ENCODE measurements at places on chromosomes 1 and 21. TPM values are rescaled to one million over a fixed set of nuclear protein-coding genes. Genes with fewer than 3 reads are reported as not detected.

Gene CLIC6
- 18.2 TPM for polyA plus RNA-seq

Gene CHI3L2
- polyA plus RNA-seq: 2.4 TPM

Gene TMEM54
- polyA plus RNA-seq: 27.7 TPM

Gene TMPRSS2
- polyA plus RNA-seq: 149 TPM

Gene ASTN1
- polyA plus RNA-seq: 3.0 TPM

Gene FCRL3
- 0.22 TPM for polyA plus RNA-seq

Gene CALML6
- polyA plus RNA-seq: 1.8 TPM

Gene CFHR2
- polyA plus RNA-seq: not detected

DNA sequence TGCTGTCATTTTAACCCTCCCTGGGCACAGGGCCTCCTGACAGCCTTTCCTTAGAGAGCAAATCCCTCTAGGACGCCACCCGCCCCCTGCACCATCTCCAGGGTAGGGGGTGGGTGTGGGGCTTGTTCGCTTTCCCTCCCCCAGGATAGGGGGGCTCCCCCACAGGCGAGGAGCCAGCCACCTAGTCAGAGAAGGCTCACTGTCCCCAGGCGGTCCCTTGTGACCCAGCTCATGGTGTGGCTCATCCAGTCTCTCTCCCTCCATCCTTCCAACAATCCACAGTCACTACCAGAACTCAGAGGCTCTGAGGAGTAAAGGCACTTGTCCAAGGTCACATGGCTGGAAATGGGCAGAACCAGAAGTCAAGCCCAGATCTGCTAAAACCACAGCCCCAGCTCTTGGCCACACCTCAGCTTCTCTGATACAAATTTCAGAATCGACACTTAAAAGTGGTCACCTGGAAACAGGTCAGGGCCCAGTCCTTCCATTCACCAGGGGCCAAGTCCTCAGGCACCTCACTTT lies 89.8 kb downstream of the MRPL37 start:
- H3K27me3 ChIP-seq: no peaks in the 10 kb centered on the region
- H3K36me3 ChIP-seq: no peaks in the 10 kb centered on the region
- H3K4me1 ChIP-seq: peaks cover 72% of the 10 kb centered on the region
- no peak overlapping the region for H3K4me3 ChIP-seq

DNA sequence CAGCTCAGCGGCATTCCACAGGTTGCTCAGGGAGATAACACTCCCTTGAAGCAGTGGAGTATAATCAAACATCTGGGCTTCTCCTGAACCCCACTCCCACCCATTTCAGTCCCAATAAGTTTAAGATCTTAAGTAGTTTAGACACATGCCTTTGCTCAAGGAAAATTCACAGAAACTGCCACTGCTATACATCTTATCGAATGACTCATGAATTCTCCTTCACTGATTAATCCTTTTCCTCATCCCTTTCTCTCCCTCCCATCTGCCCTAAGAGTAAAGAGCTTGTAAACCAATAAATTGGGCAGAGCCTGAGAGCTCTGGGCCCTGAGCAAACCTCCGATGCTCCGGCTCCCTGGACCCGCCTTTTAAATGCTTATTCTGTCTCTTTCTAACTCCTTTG lies 10.2 kb downstream of the VN1R5 start:
- H3K27me3 ChIP-seq: no peaks in the 10 kb centered on the region
- DNase-seq: no peak
- no peaks in the 10 kb centered on the region for H3K36me3 ChIP-seq
- no peak overlapping the region for H3K4me3 ChIP-seq
- H3K27ac ChIP-seq: no peak overlapping the region

DNA sequence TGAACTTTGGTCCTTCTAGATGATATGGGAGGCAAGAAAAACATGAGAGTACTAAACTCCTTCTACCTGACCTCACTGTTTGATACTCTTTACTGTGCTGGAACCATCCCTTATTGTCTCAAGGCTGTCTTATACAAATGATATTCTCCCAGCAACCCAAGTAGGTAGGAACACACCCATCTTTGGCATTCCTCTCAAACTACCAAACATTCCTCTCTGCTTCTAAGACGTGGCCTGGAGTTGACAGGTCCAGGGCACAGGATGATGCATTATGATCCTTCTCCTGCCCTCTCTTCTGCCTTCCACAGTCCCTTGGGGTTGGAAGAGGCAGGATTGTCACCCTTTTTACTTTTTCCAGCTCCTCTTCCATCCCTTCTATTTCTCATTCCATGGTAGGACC lies 90.5 kb downstream of the SPATA17 start:
- H3K4me1 ChIP-seq: no peaks in the 10 kb centered on the region
- no peak overlapping the region for H3K4me3 ChIP-seq
- no peaks in the 10 kb centered on the region for H3K36me3 ChIP-seq
- H3K27me3 ChIP-seq: no peaks in the 10 kb centered on the region

GRCh38 chr1:2127187-2128145 lies 67.1 kb downstream of the FAAP20 start:
- H3K27me3 ChIP-seq: no peaks in the 10 kb centered on the region
- peaks cover 16% of the 10 kb centered on the region for H3K36me3 ChIP-seq
- H3K4me1 ChIP-seq: peaks cover 6% of the 10 kb centered on the region
- no peak overlapping the region for H3K27ac ChIP-seq
- DNase-seq: no peak
- no peak overlapping the region for H3K4me3 ChIP-seq

DNA sequence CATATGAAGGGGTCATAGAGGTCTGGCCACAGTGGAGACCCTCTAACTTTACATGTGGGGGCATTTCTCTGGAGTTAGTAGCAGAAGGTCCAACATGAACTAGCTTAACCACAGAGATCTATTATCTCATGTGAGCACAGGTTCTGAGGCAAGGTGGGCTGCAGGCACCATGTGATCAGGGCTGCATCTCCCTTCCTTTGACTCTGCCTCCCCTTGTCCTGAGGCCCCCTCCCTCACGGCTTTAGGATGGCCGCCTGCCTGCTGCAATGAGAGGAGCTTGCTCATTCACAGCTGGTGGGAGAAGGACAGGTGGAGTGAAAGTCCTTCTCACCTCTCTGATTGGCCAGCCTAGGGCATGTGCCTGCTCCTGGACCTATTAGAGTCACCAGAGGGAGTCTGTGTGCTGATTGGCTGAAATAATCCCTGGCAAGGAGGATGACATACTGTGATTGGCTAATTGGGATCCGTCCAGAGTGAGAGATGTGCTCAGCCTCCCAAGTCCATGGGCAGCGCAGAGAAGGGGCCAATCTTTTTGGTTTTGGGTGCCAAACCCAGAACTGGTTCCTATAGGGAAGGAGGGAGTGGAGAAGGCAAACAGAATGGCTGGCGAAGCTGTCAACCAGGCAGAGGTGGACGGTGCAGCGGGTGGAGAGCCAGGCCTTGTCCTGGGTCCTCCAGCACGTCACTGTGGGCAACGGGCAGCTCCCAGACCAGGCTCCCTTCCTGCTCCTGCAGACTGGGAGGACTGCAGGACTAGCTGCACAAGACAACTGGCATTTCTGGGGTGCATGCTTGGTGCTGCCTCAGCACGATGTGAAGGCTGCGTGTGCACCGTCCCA lies 39.4 kb upstream of the C1orf174 start:
- H3K4me1 ChIP-seq: no peaks in the 10 kb centered on the region
- H3K4me3 ChIP-seq: no peak overlapping the region
- no peaks in the 10 kb centered on the region for H3K36me3 ChIP-seq
- H3K27ac ChIP-seq: no peak overlapping the region
- H3K27me3 ChIP-seq: peaks cover 7% of the 10 kb centered on the region

DNA sequence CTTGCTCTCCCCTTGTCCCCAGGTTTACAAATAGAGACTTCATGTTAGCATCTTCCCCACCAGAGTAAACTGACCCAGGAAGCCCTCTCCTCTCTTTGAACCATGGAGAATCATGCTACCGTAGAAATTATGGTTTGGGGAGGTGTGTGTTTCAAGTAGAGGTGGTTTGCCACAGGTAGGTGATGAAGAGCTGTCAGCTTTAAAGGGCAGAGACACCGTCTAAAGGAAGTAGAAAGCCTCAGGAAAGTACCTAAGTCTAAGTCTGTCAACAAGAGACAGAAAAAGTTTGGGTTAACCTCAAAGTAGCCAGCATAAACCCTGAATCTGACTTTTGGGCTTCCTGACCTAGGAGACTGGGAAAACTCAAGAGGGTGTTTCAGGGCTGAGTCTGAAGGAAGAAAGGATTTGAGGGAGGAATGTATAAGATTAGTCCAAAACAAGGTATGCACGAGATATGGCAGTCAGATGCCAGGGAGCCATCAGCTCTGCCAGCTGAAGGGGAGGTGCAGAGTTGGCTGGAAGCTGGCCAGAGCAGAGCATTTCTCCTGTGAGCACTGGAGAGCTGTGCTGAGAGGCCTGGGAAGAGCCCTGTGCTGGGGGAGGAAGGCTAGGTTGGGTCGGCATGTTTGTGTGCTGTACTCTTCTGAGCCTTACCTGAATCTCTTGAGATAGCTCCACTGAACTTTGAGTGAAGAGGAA lies 14.3 kb downstream of the ADAMTSL4 start:
- no peak overlapping the region for H3K4me3 ChIP-seq
- H3K4me1 ChIP-seq: peaks cover 68% of the 10 kb centered on the region
- H3K27ac ChIP-seq: peak overlapping the region; percentile 100
- no peaks in the 10 kb centered on the region for H3K36me3 ChIP-seq

DNA sequence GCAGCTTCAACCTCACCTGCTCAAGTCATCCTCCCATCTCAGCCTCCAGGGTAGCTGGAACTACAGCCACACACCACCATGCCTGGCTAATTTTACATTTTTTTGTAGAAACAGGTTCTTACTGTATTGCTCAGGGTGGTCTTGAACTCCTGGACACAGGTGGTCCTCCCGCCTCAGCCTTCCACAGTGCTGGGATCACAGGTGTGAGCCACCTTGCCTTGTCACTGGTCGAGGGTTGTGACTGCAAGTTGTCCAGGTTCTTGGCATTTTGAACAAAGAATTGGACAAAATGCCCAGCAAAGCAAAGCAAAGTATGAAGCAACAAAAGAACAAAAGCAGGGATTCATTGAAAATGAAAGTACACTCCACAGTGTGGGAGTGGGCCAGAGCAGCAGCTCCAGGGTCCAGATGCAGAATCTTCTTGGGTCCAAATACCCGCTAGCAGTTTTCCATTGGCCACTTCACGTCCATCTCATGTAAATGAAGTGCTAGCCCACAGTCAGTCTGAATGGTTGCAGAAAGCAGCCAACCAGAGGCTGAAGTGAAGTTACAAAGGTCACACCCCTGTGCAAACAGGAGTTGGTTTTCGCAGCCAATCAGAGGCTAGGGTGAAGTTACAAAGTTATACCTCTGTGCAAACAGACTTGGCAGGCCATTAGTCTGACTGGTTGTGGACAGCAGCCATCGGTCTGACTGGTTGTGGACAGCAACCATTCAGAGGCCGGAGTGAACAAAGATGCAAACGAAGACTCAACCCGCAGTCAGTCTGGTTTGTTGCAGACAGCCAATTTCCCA lies 109.5 kb upstream of the KIF26B start:
- H3K36me3 ChIP-seq: no peaks in the 10 kb centered on the region
- no peaks in the 10 kb centered on the region for H3K27me3 ChIP-seq
- no peak overlapping the region for H3K4me3 ChIP-seq
- DNase-seq: peak; percentile 76
- H3K27ac ChIP-seq: no peak overlapping the region

GRCh38 chr1:15007842-15008241 lies 145.7 kb upstream of the TMEM51 start:
- no peak overlapping the region for H3K27ac ChIP-seq
- DNase-seq: no peak
- no peaks in the 10 kb centered on the region for H3K27me3 ChIP-seq
- H3K36me3 ChIP-seq: no peaks in the 10 kb centered on the region
- H3K4me1 ChIP-seq: no peaks in the 10 kb centered on the region

- H3K4me3 ChIP-seq: no peak overlapping the region
- H3K27ac ChIP-seq: no peak overlapping the region
- no peaks in the 10 kb centered on the region for H3K36me3 ChIP-seq
Observed at GRCh38 chr1:160883581-160884513, 1.1 kb downstream of the ITLN1 start.

DNA sequence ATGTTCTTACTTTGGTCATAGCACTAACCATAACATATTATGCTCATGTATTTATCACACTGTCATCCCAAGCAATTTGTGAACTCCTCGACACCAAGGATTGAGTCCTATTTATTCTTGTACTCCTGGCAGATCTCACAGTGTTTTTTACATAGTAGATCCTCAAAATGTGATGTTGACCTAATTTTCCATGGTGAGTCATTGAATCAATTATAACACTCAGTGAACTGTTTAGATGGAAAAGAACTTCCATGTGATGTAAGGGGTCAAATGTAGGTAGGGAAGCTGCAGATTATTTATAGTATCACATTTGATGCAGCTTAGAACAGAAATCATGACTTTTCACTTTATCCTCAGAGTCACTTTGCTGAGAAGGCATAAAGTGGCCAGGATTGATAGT lies 281.9 kb upstream of the ADAMTS5 start:
- no peak overlapping the region for H3K4me3 ChIP-seq
- DNase-seq: peak; percentile 3
- H3K36me3 ChIP-seq: no peaks in the 10 kb centered on the region
- no peaks in the 10 kb centered on the region for H3K27me3 ChIP-seq
- no peaks in the 10 kb centered on the region for H3K4me1 ChIP-seq

DNA sequence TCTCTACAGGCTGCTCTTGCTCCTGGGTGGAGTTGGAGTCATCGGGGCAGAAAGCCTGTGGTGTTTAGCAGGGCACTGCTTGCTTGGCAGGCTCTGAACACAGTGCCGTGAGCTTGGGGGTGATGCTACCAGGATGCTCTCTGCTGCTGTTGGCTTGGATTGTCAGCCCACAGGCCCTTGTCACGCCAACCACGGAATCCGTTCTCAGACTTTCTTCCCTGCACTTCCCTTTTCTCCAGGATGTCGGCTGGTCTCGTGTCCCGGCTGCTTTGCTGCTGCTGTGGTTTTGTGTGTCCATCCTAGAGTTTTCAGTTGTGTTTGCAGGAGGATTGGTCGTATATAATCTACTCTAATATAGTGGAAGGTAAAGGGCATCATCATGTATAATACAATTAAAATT lies 44.4 kb upstream of the TTC34 start:
- H3K36me3 ChIP-seq: no peaks in the 10 kb centered on the region
- H3K27me3 ChIP-seq: peaks cover 4% of the 10 kb centered on the region
- no peaks in the 10 kb centered on the region for H3K4me1 ChIP-seq
- no peak overlapping the region for H3K27ac ChIP-seq
- no peak overlapping the region for H3K4me3 ChIP-seq

GRCh38 chr1:222792744-222793143 lies 22.1 kb upstream of the DISP1 start:
- no peak overlapping the region for H3K27ac ChIP-seq
- H3K4me3 ChIP-seq: no peak overlapping the region
- H3K4me1 ChIP-seq: no peaks in the 10 kb centered on the region
- DNase-seq: no peak
- no peaks in the 10 kb centered on the region for H3K27me3 ChIP-seq

- H3K36me3 ChIP-seq: no peaks in the 10 kb centered on the region
- no peak for DNase-seq
- no peak within 1 kb of the TSS for H3K27ac ChIP-seq
- peaks cover 75% of the 10 kb centered on the region for H3K27me3 ChIP-seq
- peaks cover 30% of the 10 kb centered on the region for H3K4me1 ChIP-seq
Observed at GRCh38 chr1:6243993-6244392, at the start of gene HES3. HES3 (plus strand) TSS chr1:6244179; CDS start chr1:6244366, 187 bp downstream.

DNA sequence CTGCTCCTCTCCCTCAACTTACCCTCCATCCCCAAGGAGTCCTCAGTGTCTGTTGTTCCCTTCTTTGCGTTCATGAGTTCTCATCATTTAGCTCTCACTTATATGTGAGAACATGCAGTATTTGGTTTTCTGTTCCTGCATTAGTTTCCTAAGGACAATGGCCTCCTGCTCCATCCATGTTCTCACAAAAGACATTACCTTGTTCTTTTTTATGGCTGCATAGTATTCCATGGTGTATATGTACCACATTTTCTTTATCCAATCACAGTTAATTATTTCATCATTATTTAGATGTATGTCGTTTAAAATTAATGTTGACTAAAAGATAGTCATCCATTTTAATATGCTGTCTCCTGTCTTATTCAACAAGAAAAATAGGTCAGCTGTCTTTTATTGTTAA lies 134.1 kb downstream of the CRB1 start:
- H3K4me3 ChIP-seq: no peak overlapping the region
- no peaks in the 10 kb centered on the region for H3K27me3 ChIP-seq
- H3K4me1 ChIP-seq: no peaks in the 10 kb centered on the region
- no peak overlapping the region for H3K27ac ChIP-seq

- H3K27ac ChIP-seq: no peak overlapping the region
- DNase-seq: peak; percentile 30
Observed at GRCh38 chr1:50570066-50570468, 146.8 kb upstream of the DMRTA2 start.

Measured in large intestine (tissue), 12 donors.